ENCODE measurements at places on chromosomes 7 and 10.

DNA sequence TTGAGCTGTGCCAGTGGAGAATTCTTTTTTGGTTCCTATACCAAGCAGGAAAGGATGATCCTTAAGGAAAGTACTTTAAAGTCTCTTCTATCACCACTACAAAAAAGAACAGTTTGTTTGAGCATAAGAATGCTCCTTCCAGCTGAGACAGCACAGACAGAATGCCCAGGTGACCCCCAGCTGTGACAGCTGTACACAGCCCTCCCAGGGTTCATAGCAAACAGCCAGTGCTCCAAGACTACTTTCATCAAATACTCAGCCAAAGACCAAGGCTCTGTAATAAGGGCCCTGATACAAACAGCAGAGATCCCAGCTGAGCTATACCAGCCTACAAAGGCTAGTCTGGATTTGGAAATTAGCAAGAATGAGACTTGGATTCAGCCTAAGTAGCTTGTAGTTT is 65.7 kb downstream of the NXPH1 start:
- DNase-seq = no peak

DNA sequence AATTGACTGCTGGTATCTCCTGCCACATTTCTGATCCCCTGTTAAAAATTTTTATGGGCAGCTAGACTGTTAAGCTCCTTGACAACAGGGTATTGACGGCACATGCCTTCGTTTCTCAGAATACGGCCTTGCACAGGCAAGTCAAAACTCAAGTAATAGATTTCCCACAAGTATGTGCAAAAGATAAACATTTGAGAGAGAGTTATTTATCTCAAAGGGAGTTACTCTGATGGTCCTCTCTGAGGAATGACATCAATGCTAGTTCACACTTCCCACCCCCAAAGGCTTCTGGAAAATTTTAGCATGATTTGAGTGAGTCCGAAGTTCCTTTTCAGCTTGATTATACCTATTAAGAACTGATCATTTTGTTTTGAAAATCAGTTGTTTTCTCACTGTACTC is 71.9 kb downstream of the JCAD start:
- no peak for DNase-seq

- no peak for DNase-seq
Measured at GRCh38 chr10:54501929-54502328, 299.1 kb downstream of the PCDH15 start.

DNA sequence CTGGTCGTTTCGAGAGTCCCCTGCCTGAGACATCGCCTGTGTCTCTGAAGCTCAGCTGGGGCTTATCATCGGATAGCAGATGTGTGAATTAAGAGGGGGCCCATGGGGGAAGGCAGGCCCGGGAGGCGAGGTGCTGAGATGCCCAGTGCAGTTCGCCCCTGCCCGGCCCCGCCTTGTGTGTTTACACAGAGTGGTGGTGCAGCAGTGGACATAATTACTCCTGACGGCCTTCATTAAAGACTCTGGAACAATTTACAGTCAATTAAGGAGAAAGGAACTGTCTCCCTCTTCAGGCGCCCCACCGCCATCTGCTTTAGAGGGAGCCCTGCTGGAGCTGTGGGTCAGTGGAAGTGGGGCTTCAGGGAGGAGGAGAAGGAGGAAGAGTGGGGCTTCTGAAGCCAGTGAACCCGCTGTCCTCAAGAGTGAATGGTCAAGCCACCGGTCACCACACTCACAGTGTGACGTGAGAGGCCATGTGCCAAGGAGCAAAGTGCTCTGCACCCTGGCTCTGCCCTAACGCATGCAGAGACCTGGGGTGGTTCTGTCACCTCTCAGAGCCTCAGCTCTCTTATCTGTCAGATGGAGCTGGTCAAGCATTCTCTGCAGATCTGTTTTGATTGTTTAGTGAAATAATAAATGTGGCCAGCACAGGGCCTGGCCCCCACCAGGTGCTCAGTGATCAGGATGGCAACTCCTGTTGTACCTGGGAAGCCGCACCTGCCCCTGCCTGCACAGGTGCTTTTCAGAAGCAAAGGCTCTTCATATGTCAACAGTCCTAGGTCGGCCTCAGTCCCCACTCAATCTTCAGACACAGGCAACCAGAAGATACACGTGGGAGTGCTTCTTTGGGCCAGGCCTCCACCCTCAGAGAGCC is 65.6 kb downstream of the CDH23 start:
- no peak for DNase-seq

- DNase-seq = no peak
Measured at GRCh38 chr7:138603549-138604318, 97.4 kb downstream of the SVOPL start.

DNA sequence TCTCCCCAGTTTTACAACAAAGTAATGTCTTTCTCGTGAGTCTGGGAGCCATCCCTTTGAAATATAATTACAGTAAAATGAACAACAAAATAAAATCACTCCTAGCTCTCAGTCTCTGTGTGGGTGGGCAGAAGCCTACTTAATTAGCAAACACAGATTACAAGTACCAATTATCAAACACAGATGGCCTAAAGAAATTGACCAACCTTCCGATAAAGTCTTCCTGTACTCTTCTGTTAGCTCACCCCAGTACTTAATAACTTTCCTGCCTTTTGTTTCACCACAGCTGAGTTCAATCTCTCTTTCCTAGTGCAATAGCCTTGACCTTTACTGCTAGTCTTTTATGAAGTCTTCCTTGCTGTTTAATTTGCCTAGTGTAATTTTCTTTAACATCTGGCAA is 719.2 kb upstream of the MBL2 start:
- DNase-seq = no peak

DNA sequence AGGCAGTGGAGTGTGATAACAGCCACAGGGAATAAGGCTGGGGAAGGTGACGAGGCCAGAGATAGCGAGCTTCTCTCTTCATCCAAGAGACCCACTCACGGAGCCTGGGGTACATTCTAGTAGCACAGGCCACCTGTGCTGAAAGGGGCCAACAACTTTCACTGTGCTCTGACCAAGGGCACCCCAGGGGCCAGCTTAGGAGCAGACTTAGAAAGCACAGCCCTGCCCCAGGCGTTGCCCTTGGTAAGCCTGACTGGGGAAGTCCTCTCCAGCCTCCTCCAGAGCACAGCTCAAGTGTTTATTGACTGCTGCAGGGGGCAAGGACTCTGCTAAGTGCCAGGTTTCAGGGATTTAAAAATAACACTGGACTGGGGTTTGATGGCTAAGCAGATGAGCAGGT is 44.7 kb downstream of the EBF3 start:
- no peak for DNase-seq

GRCh38 chr7:150404805-150405583 is 25.9 kb downstream of the ZNF775 start:
- DNase-seq = peak; percentile 79

Measured in activated CD4-positive, alpha-beta T cell treated with anti-CD3 and anti-CD28 coated beads, Interleukin-2, amount 10 ng/mL, durations not matched to agents 7 days and 5 days (primary cell).